ENCODE measurements at places on chromosomes 7 and 10.

- no peak for DNase-seq
These were observed 31.4 kb upstream of the DLX6 start for GRCh38 chr7:96973986-96974385.

DNA sequence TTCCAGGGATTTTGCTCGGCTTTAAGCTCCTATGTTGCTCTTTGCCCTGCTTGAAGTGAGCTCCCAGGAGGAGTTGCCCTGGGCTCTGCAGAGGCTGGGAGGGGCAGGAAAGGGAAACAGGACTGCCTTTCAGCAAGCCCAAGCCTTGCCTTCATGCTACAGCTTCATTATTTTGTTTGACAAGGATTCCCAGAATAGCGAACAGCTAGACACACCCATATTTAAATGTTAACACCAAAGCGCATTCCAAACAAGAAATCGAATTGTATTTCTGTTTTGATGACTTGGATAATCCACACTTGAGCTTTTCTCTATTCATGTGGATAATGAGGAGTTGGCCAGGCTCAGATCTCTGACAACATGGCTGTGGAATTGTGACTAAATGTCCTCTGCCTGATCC is 6.3 kb downstream of the KIAA1217 start:
- DNase-seq = no peak

- DNase-seq = no peak
These were observed 163.8 kb downstream of the PRPF18 start for GRCh38 chr10:13750299-13751190.

GRCh38 chr7:10657201-10657600 is 316.5 kb upstream of the PHF14 start:
- no peak for DNase-seq

GRCh38 chr7:4241791-4242190 is 440.3 kb upstream of the FOXK1 start:
- DNase-seq = no peak

- DNase-seq = no peak
These were observed 21.9 kb upstream of the SFTPA2 start for GRCh38 chr10:79582096-79582495.

GRCh38 chr7:8773518-8773917 is 340.1 kb downstream of the NXPH1 start:
- DNase-seq = no peak
